Left forelimb (tissue), 1 donor: ENCODE measurements at places on chromosomes 16 and 17.

DNA sequence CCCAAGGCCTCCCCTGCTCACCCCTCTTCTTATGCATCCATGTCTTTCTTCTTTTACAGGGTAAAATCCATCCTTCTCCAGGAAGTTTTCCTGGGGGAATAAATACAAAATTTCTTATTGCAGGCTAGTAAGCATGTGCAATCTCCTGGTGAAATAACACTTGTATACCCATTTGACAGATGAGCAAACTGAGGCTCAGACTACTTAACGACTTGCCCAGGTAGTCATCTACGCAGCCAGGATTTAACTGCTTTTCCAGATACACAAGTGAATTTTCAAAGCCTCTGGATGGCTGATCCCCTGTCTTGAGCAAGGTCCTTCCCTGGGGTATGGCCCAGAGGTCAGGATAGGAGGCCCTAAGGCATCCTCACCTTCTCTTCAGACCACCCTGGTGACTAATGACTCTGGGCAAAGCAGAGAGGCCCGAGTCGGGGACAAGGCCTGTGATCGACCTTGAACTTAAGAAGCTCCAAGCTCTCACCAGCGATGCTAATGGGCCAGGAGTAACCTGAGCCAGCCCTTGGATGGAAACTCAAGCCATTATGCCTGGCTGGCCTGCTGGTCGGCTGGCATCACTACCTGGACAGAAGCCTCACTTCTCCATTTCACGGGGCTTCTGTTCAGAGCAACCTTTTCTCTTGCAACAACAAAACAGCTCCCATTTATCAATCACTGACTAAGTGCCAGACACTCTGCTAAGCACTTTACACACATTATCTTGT, 33.1 kb downstream of the ZNF423 start:
- DNase-seq: no peak

DNA sequence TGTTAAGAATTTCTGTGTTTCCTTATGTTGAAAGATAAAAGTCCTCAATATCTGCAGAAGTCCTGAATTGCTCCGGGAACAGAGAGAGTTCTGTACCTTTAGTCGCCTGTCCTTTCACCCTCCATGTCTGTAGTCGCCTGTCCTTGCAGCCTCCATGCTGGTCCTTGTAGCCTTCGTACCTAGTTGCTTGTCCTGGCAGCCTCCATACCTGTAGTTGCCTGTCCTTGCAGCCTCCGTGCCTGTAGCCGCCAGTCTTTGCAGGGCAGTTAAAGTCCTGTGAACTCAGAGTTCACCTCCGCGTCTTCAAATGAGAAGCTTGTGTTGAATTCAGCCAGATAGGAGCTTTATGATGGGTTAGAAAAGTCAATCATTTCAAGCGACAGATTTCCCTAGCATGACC, 19.5 kb upstream of the ITGAX start:
- DNase-seq: no peak

DNA sequence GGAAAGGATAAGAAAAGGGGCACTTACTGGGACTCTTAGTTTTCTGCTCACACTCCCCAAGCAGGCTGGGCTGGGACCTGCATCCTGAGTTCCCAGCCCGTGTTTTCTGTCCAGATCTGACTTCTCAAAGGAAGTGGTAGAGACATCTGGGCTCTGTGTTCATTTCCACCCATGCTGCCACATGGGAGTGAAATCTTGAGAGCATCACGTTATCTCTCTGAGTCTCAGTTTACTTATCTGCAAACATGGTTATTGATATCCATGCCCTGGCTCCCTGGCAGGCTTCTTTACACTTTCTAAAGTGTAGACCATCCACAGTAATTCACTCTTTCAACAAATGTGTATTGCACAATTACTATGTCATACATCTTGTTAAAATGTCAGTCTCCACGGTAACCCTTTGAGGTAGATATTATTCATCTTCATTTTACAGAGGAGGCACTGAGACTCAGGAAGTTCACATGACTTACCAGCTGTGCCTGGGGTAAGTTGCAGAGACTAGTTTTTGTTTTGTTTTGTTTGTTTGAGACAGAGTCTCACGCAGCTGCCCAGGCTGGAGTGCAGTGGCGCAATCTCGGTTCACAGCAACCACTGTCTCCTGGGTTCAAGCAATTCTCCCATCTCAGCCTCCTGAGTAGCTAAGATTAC, 3.4 kb downstream of the ZNF688 start:
- DNase-seq: no peak

GRCh38 chr17:27247071-27247957, 46.6 kb upstream of the WSB1 start:
- DNase-seq: no peak

DNA sequence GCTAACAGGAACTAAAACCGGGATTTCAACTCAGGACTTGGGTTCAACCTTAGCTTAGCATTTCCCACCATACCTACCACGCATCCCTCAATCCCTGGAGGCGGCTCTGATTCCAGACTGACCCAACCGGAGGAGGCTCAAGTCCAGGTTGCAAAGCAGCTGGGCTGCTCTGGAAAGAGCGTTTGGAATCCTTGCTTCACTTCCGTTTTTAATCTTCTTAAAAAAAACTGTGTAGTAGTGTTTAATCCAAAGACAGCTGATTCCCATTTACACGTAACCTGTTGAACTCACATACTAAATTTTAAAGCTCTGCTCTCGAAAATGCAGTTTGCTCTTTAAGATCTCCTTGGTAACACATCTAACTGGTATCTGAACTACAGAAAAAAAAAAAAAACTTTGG, 50.0 kb downstream of the NXN start:
- no peak for DNase-seq
